Stimulated activated CD8-positive, alpha-beta memory T cell treated with anti-CD3 and anti-CD28 coated beads, Interleukin-2, amount 100 ng/mL, for 1 hour (primary cell): ENCODE measurements at places on chromosomes 12 and 14.

DNA sequence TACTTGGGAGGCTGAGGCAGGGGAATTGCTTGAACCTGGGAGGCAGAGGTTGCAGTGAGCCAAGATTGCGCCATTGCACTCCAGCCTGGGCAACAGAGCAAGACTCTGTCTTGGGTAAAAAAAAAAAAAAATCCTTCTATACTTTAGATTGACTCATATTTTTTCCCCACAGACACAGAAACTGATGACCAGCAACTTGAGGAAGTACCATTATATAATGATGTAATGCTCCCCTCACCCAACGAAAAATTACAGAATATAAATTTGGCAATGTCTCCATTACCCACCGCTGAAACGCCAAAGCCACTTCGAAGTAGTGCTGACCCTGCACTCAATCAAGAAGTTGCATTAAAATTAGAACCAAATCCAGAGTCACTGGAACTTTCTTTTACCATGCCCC is 24.3 kb upstream of the SNAPC1 start:
- DNase-seq, result no peak

- no peak for DNase-seq
These were observed 344.0 kb downstream of the DPF3 start for GRCh38 chr14:72549854-72550253.

GRCh38 chr14:89484051-89484844 is 67.2 kb upstream of the FOXN3 start:
- DNase-seq, result no peak

DNA sequence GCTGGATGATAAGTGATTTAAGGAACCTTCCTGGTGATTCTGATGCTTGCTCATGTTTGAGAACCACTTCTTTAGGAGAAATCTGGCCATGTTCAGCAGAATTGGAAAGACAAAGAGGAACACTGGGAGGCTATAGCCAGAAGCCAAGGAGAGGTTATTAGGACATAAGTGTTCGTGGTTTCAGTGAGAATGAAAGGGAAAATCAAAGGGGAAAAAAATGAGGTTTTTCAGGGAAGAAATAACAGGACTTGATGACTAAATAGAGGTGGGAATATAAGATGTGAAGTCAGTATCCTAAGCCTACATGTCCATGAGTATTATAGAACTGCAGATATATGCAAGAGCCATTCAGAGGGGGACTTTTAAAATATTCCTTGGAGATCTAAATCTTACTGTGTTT is 95.6 kb downstream of the DAAM1 start:
- no peak for DNase-seq

DNA sequence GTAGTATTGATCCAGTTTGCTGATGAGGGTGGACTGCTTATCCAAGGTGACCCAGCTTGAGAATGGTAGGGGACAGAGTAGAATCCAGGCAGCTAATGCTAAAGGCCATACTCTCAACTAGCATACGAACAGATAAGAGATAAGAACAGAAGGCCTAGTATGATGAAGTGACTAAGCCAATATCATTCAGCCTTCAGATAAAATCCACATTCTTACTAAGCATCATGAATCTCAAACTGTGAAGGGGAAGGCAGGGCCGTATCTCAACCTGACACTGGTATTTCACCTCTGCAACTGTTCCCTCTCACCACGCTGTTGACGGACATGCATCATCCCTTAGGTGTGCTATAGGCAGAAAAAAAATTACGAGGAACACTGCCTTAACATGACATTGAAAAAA is 8.1 kb upstream of the CKAP4 start:
- DNase-seq, result no peak

DNA sequence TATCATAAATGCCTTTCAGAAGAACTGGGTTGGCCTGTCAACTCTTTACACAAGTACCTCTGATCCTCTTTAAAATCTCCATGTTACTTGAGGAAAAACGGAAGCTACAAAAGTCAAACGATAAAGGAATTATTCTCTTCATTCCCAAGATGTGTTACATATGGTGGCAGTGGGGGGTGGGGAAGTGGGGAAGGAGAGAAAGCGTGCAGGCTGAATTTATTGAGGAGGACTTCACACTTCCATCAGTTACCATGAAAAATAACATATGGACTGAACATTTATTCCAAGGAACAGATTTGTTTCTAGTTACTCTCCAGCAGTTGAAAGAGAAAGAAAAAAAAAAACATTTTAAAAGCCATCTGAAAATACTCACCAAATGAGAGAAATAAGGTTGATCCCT is 474.4 kb upstream of the DCN start:
- no peak for DNase-seq

- DNase-seq, result no peak
These were observed 110.0 kb downstream of the ADCK1 start for GRCh38 chr14:77909911-77910310.

DNA sequence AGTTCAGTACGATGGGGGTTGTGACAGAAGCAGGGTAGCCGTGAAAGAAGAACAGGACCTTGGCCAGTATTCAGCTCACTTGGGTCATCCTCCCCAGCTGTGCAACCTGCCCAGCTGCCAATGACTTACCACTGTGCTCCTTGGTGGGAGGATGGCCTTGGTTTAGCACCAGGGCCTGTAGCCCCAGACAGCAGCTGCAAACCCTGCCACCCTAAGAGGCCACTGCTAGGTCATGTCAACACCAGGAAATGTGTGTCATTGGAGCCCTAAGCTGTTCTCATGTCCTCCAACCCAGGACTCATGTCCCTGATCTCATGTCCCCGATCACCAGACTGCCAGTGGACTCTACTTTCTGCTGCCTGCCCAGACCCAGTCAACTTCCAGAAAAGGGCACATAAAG is 3.0 kb upstream of the CRACR2A start:
- no peak for DNase-seq

- no peak for DNase-seq
These were observed 208.7 kb downstream of the ERC1 start for GRCh38 chr12:1199700-1200099.

DNA sequence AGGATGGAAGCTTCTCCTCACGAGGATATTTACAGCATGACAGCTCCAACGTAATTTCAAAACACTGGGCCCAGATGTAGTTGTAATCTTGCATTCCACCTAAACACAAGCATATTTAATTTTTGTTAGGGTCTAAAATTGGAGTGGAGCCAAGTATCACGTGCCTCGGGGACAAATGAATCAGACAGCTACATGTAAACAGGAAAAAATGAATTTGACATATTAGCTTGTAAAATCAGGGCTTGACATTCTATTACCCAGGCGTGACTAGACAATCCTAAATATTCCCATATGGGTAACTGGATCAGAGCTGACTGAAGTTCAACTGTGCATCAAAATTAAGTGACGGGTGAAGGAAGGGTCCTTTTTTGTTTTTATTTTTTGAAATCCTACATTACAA is 59.0 kb downstream of the MDM2 start:
- DNase-seq, result no peak

DNA sequence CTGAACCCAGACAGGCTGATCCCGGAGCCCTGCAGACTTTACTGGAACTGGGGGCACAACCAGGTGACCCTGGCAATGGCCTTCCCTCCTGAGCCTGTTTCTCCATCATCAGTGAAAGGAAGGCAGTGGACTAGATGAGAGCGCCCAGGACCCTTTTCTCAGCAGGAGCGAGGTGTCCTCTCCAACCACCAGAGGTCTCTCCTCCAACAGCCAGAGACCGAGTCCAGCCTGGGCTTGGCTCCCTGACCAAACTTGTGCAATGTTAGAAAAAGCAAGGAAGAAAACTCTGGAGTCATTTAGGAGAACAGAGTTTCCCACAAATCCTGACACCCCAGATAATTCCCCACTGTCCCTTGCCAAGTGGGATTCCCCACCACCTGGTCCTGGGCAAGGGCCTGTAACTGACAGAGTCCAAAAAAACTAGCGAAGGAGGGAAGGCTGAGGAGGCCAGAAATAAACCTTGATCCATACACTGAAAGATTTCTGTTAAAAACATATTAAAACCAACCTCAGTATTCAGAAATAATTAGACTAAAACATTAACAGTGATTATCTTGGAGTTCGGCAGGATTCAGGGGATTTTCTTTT is 9.0 kb downstream of the RPS6KL1 start:
- no peak for DNase-seq

- DNase-seq, result no peak
These were observed 3.4 kb downstream of the BMP4 start for GRCh38 chr14:53953002-53953827.

- DNase-seq, result no peak
These were observed 43.2 kb downstream of the MGAT4C start for GRCh38 chr12:86213012-86213411.

- DNase-seq, result no peak
These were observed 86.9 kb downstream of the AVPR1A start for GRCh38 chr12:63064080-63064479.

- no peak for DNase-seq
These were observed 415.4 kb downstream of the ZFP36L1 start for GRCh38 chr14:68377459-68377858.

DNA sequence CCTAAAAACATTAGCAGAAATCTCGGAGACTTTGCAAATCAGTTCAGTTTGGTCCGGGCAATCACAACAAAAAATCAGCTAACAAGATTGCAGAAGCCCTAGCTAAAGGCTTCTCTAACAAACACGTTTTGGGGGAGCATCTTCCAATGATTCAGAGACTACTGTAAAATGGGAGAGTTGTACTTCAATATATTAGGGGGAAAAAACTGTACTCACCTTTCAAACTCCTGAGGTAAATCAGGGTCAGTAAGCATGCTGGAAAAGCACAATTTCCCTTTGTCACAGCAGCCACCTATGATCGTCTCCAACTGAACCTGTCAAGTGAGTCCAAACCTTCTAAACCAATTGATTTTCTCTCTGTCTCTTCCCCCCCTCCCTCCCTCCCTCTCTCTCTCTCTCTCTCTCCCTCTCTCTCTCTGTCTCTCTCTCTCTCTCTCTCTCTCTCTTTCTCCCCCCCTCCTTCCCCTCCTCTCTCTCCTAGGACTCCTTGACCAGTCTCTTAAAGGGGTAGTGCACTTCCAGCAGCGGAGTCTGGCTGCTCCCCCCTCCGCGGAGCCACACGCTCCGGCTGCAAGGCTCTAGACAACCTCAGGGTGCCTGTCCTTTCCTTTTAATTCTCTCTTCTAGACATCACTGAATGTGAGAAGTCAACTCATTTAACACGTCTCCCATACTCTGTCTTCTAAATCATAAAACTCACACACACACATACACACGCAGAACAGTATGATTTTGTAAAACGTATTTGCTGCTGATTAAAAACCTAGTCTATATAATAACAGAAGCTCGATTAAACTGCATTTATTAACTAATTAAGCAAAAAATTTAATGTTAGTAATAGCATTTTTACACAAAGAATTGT is at the start of gene SOX5:
TSS of gene SOX5 (minus strand) at position 323 of the 862 bp plus-strand sequence. CDS start at position 254, 69 bp downstream.
- DNase-seq, result no peak

DNA sequence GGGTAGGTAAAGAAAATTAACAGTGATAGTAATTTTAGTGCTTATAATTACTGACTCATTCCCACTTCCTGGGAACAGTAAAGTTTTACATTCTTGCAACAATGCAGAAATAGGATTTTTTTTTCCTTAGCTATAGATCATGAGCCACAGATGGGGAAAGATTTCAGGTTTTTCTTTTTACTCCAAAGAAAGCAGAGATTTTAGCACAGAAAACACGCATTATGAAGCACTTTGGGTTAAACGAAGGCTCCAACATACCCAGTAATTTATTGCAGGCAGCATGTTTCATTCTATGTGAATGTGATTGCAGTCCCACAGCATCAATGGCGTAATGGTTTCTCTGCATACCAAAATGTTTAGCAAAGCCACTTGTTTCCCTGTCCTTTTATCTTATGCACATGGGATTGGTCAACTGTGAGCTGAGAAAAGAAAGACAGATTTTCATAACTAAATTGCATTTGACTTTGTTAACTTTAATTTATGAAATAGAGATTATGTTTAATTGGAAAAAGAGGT is 124.6 kb upstream of the E2F7 start:
- no peak for DNase-seq

GRCh38 chr12:129127771-129128170 is 274.5 kb downstream of the GLT1D1 start:
- no peak for DNase-seq

- DNase-seq, result no peak
These were observed 12.7 kb upstream of the RAN start for GRCh38 chr12:130859161-130859560.

GRCh38 chr14:103312006-103312635 is 21.9 kb upstream of the EIF5 start:
- no peak for DNase-seq
